ENCODE measurements at places on chromosomes 2 and 18. TPM values are rescaled to one million over a fixed set of nuclear protein-coding genes. Genes with fewer than 3 reads are reported as not detected.

Gene TANC1
- 12.8 TPM for total RNA-seq

Gene DNAJB2
- total RNA-seq = 24.4 TPM

Gene ZNF516
- total RNA-seq = 32.3 TPM

DNA sequence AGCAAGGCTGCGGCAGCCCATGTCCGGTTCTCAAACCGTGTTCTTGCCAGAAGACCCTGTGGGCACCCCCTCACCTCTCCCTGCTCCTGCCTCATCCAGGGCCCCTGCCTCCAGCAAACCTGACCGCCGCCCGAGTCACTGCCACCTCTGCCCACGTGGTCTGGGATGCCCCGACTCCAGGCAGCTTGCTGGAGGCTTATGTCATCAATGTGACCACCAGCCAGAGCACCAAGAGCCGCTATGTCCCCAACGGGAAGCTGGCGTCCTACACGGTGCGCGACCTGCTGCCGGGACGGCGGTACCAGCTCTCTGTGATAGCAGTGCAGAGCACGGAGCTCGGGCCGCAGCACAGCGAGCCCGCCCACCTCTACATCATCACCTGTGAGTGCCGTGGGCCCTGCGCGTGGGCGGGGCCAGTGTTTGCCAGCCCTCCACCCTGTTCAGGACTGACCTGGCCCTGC is 32.2 kb downstream of the MTERF4 start:
- DNase-seq = no peak

GRCh38 chr2:232333361-232334135 is 45.0 kb upstream of the ALPP start:
- DNase-seq = peak; percentile 17

DNA sequence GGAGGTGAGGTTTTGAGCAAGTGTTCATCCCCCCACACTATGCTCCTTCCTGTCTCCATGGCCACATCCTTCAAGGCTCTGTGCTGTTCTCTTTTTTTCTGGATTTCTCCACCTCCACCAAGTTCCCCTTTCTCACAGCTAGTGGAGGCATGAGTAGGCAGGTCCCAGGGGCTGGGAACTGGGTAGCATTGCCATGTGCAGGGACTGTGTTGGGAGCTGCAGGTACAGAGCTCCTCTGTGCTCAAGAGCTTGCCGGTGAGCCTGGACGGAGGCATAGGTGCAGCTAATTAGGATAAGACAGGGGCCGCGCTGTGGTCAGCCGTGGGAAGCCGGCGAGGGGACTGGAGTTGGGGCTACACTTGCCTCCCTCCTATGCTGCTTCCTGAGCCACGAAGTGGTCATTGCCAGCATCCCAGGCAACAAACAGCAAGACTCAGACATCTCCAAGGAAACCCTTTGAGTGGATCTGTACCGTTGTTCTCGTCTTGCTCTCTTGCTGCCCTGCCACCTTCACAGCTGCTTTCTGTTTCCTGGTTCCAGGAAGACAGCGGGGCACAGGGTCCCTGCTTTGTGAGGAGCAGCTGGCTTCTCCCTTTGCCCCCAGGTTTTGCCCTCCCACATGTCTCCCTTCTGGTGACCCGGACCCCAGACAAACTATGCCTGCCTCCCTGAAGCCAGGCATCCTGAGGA is 36.9 kb downstream of the ATOH8 start:
- no peak for DNase-seq

DNA sequence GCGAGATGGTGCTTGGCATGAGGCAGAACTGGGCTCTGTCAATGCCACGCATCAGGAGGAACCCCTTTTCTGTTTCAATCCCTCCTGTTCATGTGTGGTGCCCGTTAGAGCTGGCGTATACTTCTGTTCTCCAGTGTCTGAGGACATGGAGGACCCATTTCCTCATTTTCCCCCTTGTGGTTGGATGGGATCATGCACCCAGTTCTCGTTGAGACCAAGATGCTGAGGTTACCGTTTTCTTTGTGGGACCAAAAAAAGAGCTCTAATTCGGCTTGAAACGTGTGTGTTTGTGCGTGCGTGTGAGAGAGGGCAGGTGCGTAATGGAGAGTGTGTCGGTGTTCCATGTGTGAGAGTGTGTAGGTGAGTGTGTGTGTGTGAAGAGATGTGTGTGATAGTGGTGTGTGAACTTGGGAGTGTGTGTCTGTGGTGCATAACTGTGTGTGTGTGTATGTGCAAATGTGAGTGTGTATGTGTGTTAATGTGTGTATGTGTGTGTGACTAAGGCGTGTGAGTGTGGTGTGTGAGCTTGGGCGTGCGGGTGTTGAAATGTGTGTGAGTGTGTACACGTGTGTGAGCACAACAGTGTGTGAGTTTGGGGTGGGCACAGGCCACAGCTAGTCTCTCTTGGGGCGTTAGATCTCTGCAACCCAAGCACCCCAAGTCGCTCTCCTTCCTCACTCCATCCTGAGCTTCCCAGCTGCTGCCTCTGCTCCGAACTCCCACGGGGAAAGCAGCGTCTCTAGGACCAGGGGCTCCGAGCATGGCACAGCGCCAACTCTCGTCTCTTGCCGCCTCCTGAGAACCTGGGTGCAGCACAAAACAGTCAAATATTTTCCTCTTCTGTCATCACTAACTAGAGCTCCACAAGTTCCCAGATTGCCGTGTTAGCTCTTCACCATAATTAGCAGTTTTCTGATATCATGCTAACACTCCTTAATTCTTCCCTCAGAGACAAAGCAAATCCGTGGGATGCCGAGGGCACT is 75.8 kb downstream of the LONRF2 start:
- DNase-seq = peak; percentile 55

Gene APLF
- 5.5 TPM for total RNA-seq

Gene BCL11A
- 2.8 TPM for total RNA-seq

DNA sequence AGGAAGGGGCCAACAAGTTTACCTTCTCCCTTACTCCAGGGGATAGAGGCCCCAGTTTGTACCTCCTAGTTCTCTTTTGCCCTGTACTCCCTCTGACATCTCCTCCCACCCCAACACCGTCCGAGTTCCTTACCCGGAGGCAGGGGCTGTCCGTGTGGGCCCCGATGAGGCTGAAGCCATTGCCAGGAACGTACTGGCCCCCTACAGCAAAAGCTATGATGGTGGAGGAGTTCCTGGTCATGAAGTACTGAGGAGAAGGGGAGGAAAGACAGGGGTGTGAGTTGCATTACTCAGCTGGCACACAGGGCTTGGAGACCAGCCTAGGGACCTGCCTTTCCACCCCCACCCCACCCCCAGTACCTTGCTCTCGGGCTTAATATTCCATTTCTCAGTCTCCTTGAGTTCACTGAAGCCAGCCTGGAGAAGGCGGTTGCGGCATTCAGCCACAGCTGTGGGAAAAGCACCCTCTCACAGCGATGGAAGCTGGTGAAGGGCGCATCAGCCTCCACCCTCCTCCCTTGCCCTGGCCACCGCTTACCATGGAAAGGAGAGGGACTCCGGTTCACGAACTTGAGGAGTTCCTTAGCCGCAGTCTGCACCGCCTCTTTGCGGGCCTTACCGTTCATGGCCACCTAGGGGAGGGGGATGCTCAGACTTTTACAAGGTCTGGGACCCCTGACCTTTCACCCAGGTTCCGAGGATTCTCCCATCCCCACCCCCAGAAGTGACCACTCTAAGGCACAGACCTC is 1.0 kb downstream of the DNPEP start:
- DNase-seq = peak; percentile 14

DNA sequence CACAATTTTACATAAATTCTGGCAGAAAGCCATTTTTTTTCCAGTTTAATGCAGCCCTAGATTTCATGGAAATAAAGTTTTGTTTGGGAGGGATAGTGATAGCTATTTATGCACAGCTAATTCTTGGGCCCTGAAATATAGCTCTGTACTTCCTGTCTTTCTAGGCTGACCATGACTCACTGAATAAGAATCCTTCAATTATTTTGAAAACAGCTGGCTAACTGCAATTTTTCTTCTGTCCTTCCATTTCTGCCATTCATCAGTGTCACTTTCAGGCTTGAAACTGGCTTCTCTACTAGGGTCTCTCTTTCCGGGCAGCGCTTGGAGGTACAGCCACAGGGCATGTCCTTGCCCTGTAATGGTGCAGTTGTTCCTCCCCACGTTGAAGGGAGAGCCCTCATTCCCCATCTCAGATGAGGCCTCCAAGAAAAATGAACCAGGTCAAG is 97.1 kb upstream of the TMEM178A start:
- peak; percentile 90 for DNase-seq

Gene SERPINB12
- total RNA-seq = not detected

- DNase-seq = peak; percentile 76
These were observed 48.1 kb downstream of the TMEM185B start for GRCh38 chr2:120174963-120175581.

GRCh38 chr2:106208874-106209273 is 14.8 kb upstream of the UXS1 start:
- DNase-seq = no peak

Gene SLC11A1
- 0.09 TPM for total RNA-seq
